ENCODE measurements at places on chromosomes 3 and 15.

DNA sequence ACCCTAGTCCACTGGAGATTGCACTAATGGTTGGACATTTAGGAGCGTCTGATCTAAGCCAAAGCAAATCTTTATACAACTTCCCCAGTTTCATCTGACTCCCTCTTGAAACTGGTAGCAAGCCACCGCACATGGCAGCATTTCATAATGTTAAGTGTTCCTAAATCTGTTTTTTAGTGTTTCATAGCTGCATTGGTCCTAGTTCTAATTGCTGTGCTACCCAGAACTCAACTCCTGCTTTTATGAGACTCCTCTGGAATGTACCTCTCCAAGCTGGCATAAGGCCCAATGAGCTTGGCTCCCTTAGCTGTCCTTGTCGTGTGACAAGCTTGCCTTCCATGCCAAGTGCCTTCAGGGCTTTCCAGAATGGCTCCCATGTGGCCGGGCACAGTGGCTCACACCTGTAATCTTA is 65.3 kb upstream of the FLNB start:
- no peak for DNase-seq

DNA sequence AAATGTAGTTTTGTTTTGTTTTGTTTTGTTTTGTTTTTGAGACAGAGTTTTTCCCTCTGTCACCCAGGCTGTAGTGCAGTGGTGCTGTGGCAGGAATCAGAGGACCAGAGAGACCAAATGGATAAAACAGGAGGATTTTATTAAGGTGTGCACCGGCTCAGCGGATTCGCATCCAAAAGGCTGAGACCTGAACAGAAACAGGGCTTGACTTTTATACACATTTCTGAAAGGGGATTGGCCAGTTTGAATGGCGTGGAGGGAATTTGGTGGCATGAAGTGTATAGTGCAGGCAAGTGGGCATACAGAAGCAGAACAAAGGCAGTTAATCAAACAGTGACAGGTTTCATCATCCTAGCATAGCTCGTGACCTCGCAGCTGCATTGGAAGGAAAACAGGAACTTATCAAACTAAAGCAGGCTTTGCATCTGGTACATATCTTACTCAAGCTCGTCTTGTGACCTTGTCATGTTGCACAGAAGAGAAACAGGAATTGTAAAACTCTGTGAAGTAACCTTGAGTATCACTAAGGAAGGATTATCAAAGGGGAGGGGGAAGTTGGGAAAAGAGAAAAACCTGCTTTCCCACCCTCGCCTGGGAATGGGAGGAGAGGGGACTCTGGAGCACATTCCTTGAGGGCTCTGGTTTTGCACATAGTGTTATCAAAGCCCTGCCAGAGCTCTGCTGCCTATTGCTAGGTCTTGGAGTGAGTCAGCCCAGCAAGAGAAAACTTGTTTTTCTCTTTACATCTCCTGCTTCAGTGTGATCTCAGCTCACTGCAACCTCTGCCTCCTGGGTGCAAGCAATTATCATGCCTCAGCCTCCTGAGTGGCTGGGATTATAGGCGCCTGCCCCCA is 38.5 kb downstream of the C3orf62 start:
- peak; percentile 87 for DNase-seq

GRCh38 chr15:81411969-81412633 is 38.1 kb upstream of the TMC3 start:
- no peak for DNase-seq

GRCh38 chr3:106302451-106303221 is 433.8 kb upstream of the CBLB start:
- no peak for DNase-seq

GRCh38 chr15:23538648-23539047 is 26.8 kb upstream of the MKRN3 start:
- DNase-seq: no peak

DNA sequence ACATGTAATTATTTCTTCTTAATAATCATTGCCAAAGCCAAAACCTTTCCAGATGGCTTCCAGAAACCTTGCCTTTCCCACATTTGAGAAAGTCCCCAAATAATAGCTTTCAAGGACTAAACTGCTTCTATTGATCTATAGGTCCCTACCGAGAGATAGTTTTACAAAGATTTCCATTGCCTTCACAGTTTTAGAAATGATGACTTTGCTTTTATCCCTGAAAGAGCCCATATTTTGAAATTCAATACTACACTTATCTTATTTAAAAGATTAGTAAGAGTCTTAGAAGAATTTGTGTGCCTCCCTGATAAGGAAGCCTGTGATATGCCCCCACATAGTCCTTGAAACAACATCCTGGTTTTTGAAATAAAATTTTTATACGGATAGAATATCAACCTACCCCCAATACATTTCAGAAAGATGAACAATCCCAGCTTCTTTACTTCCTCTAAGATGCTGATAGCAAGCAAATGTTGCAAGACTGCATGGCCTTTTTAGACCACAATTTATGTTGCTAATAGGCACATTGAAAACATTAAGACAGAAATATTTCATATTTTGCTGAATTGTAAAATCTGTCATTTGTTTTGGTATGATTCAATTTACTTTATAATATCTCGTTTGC is 146.3 kb downstream of the TMCO5A start:
- DNase-seq: no peak
